ENCODE measurements at places on chromosomes 16 and 17.

- DNase-seq, result no peak
Observed at GRCh38 chr16:17219991-17220390, 250.8 kb downstream of the XYLT1 start.

DNA sequence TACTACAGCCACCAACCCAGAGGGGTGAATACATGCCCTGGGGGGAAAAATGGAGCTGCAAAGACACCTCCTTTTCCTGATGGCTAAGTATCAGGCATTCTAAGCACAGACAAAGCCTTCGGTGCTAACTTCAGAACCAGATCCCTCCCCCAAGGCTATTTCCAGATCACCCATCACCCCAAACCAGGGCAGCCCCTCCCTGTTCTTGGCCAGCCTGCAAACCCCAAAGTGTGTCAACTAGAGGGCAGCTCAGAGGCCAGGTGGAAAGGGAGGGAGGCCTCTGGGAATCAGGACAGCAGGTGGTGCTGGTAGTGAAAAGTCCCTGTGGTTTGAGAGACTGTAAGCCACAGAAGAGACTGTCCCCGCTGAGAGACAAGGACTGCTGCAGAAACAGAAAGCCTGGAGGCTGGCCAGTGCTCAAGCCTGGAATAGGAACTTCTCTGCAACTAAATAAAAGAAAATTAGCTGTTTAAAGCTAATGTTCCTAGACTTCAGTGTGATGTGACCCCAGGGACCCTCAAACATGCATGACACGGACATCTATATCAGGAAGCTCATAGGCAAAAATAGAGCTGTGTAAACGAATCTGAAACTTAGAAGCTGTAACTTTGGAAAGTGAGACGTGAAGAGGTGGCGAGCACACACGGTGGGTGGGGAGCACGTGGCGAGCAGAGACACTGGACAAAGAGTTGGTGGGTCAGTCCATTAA, 9.1 kb downstream of the TUBG1 start:
- DNase-seq, result no peak

DNA sequence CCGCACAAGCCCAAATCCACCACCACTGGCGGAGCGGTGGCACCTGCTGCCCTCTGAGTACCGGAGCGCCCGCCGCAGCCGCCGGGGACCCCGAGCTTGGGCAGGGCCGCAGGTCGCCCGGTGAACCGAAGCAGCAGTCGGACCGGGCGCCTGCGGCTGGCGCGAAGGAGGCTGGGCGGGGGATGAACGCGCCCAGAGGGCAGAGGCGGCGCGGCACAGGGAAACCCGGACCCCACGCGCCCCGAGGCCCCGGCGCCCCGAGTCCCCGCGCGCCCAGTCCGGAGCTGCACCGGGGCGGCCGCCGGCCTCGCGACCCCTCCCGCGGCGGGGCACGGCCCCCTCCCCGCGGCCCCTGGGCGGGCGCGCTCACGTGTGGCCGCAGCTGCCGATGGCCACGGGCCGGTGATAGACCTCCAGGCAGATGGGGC, 393 bp downstream of the RNF166 start:
- no peak for DNase-seq

DNA sequence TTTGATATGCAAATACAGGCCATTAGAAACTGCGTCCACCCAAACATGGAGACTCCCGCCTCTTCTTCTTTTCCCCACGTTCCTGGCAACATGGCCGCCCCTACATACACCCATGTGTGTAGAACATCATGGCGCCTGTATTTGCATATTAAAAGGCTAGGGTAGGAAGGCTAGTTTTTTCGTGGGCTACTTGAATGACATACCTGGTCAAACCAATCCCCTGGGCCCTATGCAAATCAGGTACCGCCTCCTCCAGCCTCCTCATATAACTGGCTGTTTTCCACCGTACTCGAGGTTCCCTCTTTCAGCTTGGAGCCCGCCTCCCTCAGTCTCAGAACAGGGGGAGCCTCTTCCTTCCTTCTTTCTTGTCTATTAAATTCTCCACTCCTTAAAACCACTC, 840 bp upstream of the CD300LB start:
- DNase-seq, result no peak

DNA sequence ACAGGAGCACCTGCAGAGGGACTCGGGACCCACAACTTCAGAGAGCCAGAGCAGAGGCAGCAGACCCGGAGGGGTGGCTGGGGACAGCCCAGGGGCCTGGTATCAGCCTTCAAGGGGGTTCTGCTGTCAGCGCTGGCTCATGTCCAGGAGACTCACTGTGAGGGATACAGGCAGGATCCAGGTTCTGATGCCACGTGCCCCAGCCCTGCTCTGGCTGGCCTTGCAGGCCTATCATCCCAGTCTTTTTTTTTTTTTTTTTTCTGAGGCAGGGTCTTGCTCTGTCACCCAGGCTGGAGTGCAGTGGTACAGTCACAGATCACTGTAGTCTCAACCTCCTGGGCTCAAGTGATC, 9.0 kb upstream of the MTSS2 start:
- no peak for DNase-seq

DNA sequence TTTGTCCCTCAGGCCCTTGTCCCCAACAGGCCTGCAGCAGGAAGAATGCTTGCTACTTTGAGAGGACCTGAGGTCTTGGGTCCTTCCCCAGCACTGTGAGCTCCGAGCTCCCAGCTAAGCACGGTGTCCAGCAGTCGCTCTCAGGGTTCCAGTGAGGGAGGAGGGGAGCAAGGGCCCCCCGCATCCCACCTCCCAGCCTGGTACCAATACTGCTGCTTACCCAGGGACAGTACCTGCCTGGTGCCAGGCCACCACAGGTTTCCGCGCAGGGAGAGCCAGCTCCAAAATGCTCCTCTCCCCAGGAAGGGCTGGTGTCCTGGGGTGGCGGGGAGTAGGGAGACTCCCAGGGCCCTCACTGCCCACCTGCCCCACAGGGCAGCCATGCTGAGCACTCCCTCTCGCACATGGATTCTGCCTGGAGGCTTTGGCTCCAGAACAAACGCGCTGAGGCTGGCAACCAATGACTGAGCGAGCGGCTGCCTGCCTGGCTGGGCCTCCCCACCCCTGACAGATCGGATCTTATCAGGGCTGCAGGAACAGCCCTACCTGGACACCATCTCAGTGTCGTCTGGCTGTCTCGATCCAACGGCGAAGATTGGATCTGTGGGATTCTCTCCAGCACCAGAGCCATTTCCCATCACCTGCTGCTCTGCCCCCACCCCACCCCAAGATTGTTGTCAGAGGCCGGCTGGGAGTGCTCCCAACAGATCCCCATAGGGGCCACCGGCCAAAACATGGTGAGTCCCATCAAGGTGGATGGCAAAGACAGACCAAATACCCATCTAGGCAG, 2.4 kb downstream of the DOK4 start:
- no peak for DNase-seq

DNA sequence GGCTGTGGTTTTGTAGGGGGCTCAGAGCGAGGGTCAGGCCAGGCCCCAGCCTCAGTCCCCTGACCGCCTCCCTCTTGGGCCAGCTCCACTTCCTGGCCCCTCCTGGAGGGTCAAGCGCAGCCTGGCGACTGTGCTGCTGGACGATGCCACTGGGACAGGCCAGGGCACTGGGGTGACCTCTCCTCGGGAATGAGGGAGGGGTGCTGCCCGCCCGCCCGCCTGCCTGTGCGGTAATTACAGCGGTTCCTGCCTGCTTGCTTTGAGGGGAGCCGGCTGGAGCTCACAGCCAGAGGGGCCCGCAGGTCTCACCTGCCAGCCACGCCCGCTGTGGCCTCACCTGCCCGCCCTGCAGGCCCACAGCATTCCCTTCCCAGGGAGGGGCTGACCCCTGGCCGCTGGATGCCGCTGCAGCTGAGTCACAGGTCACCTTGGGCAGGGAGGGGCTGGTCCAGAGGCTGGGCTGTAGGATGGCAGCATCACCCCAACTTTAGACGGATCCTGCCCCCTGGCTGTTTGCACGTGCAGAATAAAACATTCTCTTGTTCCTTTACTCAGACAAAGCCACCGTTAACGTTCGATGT, 76.7 kb upstream of the CBX4 start:
- DNase-seq, result no peak

DNA sequence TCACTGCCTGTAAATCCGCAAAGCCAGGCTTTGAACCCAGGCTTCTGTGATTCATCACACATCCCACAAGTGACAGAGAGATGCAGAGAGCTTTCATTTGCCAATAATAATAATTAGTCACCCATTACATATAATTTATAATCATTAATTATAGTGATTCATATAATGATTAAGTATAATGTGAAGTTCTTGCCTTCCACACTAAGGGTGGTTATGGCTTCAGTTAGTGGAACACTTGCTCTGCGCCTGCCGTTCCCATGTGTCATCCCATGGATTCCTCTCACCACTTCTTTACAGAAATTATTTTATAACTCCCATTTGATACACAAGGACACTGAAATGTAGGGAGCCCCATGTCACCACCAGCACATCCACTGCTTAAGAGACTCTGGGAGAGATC, 39.8 kb upstream of the XYLT1 start:
- DNase-seq, result no peak

DNA sequence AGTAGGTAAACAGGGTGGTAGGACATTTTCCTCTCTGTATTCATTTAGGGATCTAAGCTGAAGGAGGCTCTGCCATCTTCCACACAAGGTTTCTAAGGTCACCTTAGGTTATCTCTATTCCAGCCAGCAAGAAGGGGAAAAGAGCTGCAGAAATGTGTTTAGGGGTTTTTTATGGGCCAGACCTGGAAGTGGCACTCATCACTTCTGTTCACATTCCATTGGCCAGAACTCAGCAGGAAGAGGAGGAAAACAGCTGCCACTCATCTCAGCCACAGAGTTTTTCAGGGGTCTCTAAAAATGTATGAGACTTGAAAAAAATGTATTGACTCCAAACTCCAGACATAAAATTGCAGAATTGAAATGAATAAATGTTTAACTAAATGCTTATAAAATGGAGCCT, 65.8 kb downstream of the FTO start:
- no peak for DNase-seq

DNA sequence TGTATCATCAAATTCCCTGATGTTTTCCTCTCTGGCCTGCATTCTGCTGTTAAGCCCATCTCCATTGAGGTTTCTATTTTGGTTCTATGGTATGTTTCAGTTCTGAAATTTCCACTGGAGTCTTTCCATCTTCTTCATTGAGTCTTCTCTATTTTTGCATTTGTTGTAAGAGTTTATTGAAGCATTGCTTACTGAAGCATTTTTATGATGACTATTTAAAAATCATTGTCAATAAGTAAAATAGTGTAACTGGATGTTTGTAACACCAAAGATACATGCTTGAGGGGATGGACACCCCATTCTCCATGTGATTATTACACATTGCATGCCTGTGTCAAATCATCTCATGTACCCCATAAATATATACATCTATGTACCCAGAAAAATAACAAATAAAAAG, 8.6 kb downstream of the KRT40 start:
- DNase-seq, result no peak

- no peak for DNase-seq
Observed at GRCh38 chr17:59329176-59330052, 2.0 kb upstream of the YPEL2 start.

DNA sequence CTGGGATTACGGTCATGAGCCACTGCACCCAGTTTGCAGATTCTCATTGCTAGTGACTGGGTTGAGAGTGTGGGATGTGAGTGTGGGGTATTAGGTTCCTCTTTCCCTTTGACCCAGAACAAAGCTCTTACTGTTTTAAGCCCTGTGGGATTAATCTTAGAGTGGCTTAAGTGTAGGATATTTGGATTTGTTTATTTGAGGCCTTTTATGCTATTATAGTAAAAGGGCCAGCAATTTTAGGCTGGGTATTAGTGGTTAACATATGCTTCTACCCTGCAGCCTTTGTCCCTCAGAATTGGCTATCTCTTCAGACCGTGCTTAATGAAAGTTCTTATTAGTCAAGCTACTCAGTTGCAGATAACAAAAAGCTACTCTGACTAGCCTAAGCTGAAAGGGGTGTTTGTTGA, 3.2 kb downstream of the SGF29 start:
- DNase-seq, result no peak

- DNase-seq, result no peak
Observed at GRCh38 chr16:17177242-17177958, 293.4 kb downstream of the XYLT1 start.

GRCh38 chr17:57515662-57516211, 229.4 kb downstream of the CCDC182 start:
- DNase-seq, result no peak

GRCh38 chr17:21542991-21543390, 149.3 kb upstream of the KCNJ18 start:
- no peak for DNase-seq

- no peak for DNase-seq
Observed at GRCh38 chr16:72129976-72130656, 36.5 kb downstream of the DHX38 start.

GRCh38 chr17:44024271-44024663, 9.5 kb upstream of the TMEM101 start:
- no peak for DNase-seq

- DNase-seq, result no peak
Observed at GRCh38 chr17:43966276-43966675, 12.5 kb upstream of the PYY start.

All from activated CD8-positive, alpha-beta memory T cell treated with anti-CD3 and anti-CD28 coated beads for 48 hours (primary cell).